ENCODE measurements at places on chromosomes 5 and 9.

DNA sequence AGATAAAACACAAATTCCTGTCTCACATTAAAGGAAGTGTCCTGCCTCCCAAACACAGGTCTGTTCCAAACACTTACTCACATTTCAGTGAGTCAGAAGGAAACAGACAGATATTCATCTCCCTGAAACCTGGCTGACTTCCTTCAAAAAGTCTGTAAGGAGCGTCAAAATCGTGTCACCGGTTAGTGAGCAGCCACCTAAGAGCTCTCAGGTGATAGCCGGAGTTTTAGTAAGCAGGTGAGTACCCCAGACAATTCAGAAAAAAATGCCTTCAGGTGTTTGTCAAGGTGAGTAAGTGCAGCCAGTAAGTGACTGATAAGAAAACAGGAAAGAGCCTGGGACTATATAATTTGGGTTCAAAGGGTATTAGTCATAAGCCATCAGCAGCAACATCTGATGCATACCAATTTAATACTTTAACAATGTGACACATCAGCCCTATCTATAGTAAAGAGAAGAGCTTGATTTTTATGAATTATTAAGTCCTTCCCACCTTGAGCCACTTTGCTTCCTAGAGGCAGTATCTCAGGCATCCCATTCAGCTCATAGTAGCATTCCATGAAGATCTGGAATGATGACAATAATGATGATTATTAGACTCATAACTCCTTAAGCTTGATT, 1.3 kb upstream of the ITGA2 start:
- DNase-seq = no peak

GRCh38 chr5:14258840-14259239, 115.7 kb downstream of the TRIO start:
- no peak for DNase-seq

GRCh38 chr9:127567035-127567729, 44.9 kb upstream of the STXBP1 start:
- DNase-seq = no peak

DNA sequence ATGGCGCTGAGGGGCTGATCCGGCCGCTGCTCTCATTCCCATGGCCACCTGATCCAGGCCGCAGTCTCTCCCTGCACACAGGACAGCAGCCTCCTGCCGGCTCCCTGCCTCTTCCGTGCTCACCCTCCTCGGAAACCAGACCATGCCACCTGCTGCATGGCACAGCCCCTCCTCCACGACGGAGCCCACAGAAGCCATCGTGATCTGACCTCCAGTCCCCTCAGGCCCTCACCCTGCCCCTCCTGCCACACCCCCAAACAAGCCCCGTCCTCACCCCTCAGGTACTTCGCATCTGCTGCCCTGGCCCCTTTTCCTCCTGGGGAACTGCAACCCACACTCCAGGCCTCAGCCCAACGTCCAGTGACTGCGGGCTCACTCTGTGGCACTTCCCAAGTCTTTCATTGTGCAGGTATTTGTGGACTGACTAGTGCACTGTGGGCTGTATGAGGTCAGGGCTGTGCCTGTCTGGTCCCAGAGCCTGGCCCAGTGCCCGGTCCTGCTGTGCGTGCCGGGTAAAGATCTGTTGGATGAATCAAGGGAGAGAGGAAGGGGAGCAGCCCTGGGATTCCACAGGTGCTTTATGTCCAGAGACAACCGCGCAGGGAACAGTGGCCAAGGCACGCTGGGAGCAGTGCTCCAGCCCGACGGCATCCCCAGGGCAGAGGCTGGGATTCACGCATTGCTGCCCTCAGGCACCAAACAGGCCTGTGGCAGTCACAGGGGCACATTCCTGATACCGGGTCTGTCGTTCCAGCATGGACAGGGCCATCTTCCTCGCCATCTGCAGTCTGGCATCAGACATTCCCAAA, 86.1 kb downstream of the ADAMTS2 start:
- DNase-seq = no peak

DNA sequence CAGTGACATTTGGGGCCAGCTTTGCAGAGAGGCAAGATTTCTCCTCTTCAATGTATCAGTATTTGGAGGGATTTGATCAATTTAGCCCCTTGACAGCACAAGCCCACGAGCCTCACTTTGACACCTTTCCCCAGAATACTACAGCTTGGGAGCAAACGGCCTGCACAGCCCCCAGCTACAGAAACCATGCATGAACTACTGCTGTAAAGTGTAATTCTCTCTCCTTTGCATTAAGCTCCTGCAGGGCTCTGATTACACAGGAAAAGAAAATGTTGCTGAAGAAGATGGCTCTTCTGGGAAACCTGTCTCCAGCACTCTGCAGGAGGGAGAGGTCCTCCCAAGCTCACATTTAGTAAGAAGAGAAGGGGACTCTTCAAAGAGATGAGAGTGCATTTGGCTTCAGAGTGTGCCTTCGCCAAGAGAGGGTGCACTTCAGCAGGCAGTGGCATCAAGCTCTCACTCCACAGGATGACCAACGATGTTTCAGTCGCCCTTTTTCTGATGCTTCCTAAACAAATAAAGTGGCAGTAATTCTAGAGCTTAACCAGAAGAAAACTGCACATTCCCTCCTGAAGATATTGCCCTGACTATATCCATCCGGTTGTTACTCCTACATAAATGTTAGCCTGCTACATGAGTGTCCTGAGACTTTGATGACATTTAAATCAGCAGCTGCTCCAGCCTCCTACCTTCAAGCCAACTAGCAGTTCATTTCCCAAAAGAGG, 272.2 kb downstream of the AUH start:
- no peak for DNase-seq

DNA sequence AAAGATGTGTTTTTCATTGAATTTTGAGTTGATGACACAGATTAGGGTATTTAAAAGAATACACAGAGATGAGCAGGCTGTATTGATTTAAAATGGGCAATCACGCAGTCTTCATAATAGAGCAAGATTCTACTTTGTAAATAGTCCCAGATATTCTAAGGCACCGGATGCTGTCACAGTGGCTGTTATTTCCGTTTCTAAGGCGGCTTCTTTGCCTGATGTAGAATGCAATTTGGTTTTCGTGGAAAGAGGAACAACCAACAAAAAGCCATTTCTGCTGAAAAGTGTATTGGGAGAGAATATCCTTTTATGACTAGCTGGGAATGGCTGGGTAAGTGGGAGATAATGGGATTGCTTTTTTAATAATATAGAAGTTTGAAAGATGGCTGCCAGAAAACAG, 17.5 kb downstream of the PRKACG start:
- no peak for DNase-seq

DNA sequence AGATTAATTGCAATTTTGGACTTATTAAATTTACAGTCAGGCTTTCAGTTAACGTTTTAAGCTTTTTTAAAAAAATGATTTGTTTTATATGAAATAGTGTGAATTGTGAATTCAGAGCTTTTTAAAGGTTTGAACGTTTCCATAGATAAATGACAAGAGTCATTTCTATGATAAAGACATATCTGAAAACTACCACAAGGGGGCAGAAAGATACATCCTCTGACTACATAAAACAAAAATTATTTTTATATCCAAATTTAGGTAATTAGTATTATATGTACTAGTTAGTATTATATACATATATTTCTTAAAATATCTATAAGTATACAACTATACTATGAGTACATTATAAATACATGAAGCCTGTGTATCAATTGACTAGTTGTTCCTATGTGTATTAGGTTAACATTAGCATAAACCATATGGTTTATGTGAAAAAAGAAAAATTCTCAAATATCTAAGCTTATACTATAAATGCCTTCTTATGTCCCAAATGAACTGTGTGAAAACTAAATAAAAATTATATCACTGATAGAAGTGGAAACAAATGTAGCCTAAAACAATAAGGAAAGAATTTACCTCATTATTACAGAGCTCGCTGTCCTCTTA, 155.2 kb downstream of the MEF2C start:
- no peak for DNase-seq
